ENCODE measurements at places on chromosomes 13 and 19.

- DNase-seq, result no peak
Measured at GRCh38 chr19:39829702-39830275, 4.2 kb downstream of the DYRK1B start.

GRCh38 chr19:40155749-40156265 is 35.4 kb upstream of the MAP3K10 start:
- DNase-seq, result no peak

DNA sequence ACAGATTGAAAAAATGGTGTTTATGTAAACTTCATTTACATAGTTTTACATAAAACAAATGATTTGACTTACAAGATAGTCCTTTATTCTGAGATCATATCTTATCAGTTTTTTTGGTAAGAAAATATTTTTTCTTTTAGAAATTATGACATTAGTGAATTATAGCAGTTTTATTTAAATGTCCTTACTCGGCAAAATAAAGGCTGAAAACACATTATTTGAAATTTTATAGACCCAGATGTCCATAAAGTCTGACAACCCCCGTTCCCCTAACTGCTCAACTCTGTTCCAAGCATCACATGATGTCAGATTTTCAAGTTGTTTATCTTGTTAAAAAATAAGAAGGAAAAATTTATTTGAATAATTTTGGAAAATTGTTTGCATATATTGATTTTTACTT is 46.7 kb upstream of the RFC3 start:
- DNase-seq, result no peak

GRCh38 chr19:45047188-45047797 is 8.4 kb downstream of the CLASRP start:
- no peak for DNase-seq

- DNase-seq, result no peak
Measured at GRCh38 chr13:34776390-34776981, 165.6 kb upstream of the NBEA start.

Data from NCI-H2227 treated with DMSO at 0.1 percent for 48 hours (cell line).